ENCODE measurements at places on chromosomes 12 and 14.

- DNase-seq: no peak
Measured at GRCh38 chr14:101775826-101776225, 14.3 kb downstream of the PPP2R5C start.

DNA sequence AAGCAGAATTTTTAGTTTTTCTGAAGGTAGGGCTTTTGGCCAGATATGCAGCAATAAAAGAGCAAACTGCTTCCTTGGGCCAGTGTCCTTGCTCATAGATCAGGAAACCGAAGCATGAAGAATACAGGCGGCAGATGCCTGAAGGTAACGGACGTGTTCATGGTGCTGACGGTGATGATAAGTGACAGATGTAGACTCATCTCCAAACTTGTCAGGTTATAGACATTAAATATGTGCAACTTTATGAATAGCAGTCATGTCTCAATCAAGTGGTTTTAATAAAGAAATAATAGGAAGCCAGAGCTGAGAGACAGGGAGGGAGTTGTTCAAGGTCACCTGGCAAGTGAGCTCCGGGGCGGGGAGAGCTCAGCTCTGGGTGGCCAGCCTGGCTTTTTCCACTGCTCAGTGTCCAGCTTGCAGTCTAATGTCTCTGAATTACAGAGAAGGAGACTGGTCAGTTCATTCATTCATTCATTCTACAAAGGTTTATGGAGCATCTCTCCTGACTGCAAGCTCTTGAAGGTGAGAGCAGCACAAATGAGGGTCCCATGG lies 1.0 kb downstream of the SERPINA5 start:
- DNase-seq: no peak

DNA sequence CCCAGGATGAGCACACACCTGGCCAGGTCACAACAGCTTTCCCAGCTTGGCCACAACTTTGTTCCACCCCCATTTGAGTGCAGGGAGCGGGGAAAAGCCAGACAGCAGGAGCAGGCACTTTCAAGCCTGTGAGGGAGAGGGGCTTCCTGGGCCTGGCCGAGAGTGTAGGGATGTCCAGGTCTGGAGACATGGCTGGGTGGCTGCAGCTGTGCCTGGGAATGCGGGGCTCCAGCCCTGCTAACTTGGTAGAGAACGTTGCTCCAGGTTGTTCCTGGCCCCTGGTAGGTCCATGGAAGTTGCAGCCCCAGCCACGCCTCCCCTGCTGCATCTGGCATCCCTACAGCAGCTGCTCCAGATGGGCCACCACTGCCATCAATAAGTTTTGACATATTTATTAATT lies 738.5 kb downstream of the SLC6A15 start:
- no peak for DNase-seq

DNA sequence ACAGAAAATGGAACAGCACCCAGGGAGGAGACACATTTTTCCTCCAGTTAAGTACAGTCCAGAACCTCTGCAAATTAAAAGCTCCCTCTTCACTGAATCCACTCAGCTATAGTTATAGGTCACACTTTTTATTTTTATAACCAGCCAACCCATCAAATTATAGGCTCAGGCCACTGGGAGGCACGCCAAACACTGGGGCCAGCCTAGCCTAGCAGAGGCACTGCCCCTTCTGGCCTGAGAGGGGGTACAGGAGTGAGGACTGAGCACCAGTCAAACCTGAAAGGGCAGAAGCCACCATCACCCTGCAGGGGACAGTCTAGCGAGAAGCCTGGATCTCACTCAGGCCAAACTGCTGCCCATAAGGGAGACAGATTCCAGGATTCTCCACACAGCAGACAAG lies 19.3 kb downstream of the FMNL3 start:
- DNase-seq: no peak

All from stimulated activated CD8-positive, alpha-beta memory T cell treated with anti-CD3 and anti-CD28 coated beads, Interleukin-4, amount 100 ng/mL, for 24 hours (primary cell).